ENCODE measurements at places on chromosomes 13 and 19. TPM values are rescaled to one million over a fixed set of nuclear protein-coding genes. Genes with fewer than 3 reads are reported as not detected.
A peak's percentile ranks its signal among the peaks of the same experiment; 100 is the strongest.

GRCh38 chr13:98765996-98766519 lies 13.6 kb upstream of the SLC15A1 start:
- peaks cover 39% of the 10 kb centered on the region for H3K27me3 ChIP-seq
- no peaks in the 10 kb centered on the region for H3K36me3 ChIP-seq
- no peak overlapping the region for H3K27ac ChIP-seq
- no peak for DNase-seq

- H3K4me3 ChIP-seq: no peak overlapping the region
- peaks cover 14% of the 10 kb centered on the region for H3K4me1 ChIP-seq
- no peak overlapping the region for H3K27ac ChIP-seq
- no peak for DNase-seq
- peaks cover 20% of the 10 kb centered on the region for H3K36me3 ChIP-seq
Measured at GRCh38 chr19:4965061-4965460, 3.9 kb upstream of the KDM4B start.

DNA sequence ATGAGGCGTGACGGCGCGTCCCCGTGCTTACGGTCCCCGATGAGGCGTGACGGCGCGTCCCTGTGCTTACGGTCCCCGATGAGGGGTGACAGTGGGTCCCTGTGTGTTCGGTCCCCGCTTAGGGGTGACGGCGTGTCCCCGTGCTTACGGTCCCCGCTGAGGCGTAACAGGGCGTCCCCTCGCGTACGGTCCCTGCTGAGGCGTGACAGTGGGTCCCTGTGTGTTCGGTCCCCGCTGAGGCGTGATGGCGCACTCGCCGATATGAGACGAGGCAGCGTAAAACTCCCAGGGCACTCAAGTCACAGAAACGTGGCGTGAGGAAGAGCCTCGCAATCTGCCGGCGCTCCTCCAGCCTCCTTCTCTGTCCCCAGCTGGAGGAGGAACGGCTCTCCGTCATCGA lies 20.9 kb downstream of the CFAP97D2 start:
- H3K27ac ChIP-seq: no peak overlapping the region
- H3K36me3 ChIP-seq: no peaks in the 10 kb centered on the region
- DNase-seq: no peak
- peaks cover 3% of the 10 kb centered on the region for H3K4me1 ChIP-seq

GRCh38 chr19:3692141-3693024 lies 7.9 kb downstream of the PIP5K1C start:
- no peak overlapping the region for H3K27ac ChIP-seq
- H3K27me3 ChIP-seq: no peaks in the 10 kb centered on the region
- peak; percentile 95 for DNase-seq
- H3K4me1 ChIP-seq: no peaks in the 10 kb centered on the region
- H3K4me3 ChIP-seq: no peak overlapping the region

BRCA2 gene
- 4.7 TPM for total RNA-seq

NCR1 gene
- 0.36 TPM for total RNA-seq

ERICH6B gene
- total RNA-seq: not detected

ZBTB45 gene
- 8.5 TPM for total RNA-seq

CCDC169 gene
- total RNA-seq: 3.8 TPM

ZNF66 gene
- 3.3 TPM for total RNA-seq
